ENCODE measurements at places on chromosomes 12 and 14.

DNA sequence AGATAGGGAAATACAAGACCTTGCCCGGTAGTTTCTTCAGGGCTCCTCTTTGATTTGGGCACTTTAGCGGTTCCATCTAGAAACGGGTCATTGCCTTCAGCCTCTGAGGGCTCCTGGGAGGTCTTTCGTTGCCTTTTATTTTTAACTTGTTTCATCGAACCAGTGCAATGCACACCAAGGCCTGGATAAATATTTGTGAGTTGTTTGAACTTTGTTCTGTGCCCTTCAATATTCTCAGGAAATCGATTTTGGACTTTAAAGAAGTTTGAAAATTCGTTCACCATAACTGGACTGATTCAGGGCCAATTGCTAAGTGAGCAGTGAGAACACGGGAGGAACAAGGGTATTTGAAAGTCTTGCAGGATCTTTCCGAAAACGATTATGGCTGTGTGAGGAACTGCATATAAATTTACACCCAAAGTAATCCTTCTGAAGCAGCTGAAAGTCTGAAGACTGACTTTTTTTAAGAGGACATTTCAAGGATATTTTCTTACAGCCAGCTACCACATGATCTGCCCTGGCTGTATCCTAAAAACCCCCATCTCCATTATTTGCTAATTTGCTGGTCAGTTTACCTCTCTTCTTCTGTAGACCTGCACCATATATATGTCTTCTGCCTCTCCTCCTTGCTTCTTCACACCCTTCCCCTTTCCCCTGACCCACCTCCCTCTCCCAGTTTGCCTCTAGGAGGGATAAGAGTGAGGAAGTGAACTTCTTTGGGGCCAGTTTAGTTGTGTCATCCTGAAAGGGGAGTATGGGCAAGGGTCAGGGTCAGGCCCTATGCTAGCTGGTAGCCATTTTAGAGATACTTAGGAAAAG is 8.0 kb downstream of the DUSP6 start:
- no peak for DNase-seq
- peak overlapping the region; percentile 52 for H3K27ac ChIP-seq
- H3K36me3 ChIP-seq: peaks cover 23% of the 10 kb centered on the region
- peaks cover 52% of the 10 kb centered on the region for H3K4me1 ChIP-seq
- H3K4me3 ChIP-seq: peak overlapping the region; percentile 31
- peaks cover 18% of the 10 kb centered on the region for H3K27me3 ChIP-seq

DNA sequence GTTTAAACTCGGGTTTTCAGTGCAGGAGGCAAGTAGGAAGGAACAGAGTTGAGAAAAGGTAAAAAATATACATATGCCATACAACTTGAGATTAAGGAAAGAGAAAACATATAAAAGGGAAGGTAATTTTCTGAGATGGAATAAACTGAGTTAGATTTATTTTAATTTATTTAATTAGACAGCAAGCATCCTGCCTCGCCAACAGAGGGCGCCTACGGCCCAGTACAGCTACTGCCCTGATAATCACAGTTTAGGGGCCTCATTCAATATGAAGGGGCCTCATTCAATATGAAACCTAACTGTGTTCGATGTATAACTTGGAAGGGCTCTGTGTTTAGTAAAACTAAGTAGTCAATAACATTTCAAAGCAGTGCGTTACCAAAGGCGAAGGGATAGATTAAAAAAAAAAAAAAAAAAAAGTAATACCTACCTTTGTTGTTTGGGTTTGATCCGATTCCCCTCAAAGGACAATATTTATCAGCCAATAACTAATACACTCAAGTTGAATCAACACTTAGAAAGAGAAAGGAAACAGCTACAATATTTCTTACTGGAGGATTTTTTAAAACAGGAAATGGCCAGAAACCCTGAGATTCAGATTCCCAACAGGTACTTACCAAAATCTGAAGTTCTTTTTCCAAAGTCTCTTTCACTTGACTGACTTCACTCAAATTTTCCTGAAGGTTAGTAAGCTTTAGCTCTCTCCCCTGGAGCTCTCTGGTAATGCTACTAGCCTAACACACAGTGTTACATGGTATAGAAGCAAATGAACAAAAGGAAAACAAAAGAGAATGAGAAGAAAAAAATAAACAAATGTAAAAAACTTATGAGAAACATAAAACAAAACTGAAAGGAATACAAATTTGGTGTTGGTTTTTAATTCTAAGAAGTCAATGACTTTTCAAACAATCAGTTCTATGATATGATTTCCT is 70.0 kb upstream of the VPS33A start:
- H3K4me3 ChIP-seq: no peak overlapping the region
- DNase-seq: peak; percentile 54
- H3K27me3 ChIP-seq: no peaks in the 10 kb centered on the region
- peaks cover 19% of the 10 kb centered on the region for H3K36me3 ChIP-seq

GRCh38 chr12:30457621-30458289 is 237.9 kb downstream of the IPO8 start:
- H3K4me1 ChIP-seq: no peaks in the 10 kb centered on the region
- no peak for DNase-seq
- no peaks in the 10 kb centered on the region for H3K36me3 ChIP-seq
- H3K27ac ChIP-seq: no peak overlapping the region

- no peaks in the 10 kb centered on the region for H3K36me3 ChIP-seq
- DNase-seq: no peak
- peaks cover 6% of the 10 kb centered on the region for H3K4me1 ChIP-seq
- no peak overlapping the region for H3K4me3 ChIP-seq
Measured at GRCh38 chr14:102218688-102219087, 79.0 kb downstream of the WDR20 start.

GRCh38 chr14:34895277-34895676 is 20.1 kb upstream of the BAZ1A start:
- H3K36me3 ChIP-seq: no peaks in the 10 kb centered on the region
- no peak overlapping the region for H3K4me3 ChIP-seq
- DNase-seq: no peak
- H3K27me3 ChIP-seq: no peaks in the 10 kb centered on the region
- no peak overlapping the region for H3K27ac ChIP-seq

- H3K4me1 ChIP-seq: no peaks in the 10 kb centered on the region
- no peak overlapping the region for H3K4me3 ChIP-seq
- no peak overlapping the region for H3K27ac ChIP-seq
- no peak for DNase-seq
- H3K27me3 ChIP-seq: no peaks in the 10 kb centered on the region
- H3K36me3 ChIP-seq: no peaks in the 10 kb centered on the region
Measured at GRCh38 chr14:84087986-84088531, 1441.9 kb upstream of the FLRT2 start.

GRCh38 chr12:129357233-129357632 is 504.0 kb downstream of the GLT1D1 start:
- H3K4me1 ChIP-seq: no peaks in the 10 kb centered on the region
- H3K27me3 ChIP-seq: peaks cover 7% of the 10 kb centered on the region
- DNase-seq: no peak
- H3K36me3 ChIP-seq: peaks cover 7% of the 10 kb centered on the region
- no peak overlapping the region for H3K4me3 ChIP-seq
- H3K27ac ChIP-seq: no peak overlapping the region

- DNase-seq: no peak
- peaks cover 14% of the 10 kb centered on the region for H3K36me3 ChIP-seq
- H3K27me3 ChIP-seq: no peaks in the 10 kb centered on the region
- H3K4me3 ChIP-seq: no peak overlapping the region
Measured at GRCh38 chr14:50756300-50756699, 74.7 kb downstream of the NIN start.

GRCh38 chr14:94225460-94226378 is 51.6 kb downstream of the PPP4R4 start:
- DNase-seq: no peak
- peaks cover 21% of the 10 kb centered on the region for H3K4me1 ChIP-seq
- no peaks in the 10 kb centered on the region for H3K36me3 ChIP-seq
- no peak overlapping the region for H3K4me3 ChIP-seq
- H3K27me3 ChIP-seq: no peaks in the 10 kb centered on the region

DNA sequence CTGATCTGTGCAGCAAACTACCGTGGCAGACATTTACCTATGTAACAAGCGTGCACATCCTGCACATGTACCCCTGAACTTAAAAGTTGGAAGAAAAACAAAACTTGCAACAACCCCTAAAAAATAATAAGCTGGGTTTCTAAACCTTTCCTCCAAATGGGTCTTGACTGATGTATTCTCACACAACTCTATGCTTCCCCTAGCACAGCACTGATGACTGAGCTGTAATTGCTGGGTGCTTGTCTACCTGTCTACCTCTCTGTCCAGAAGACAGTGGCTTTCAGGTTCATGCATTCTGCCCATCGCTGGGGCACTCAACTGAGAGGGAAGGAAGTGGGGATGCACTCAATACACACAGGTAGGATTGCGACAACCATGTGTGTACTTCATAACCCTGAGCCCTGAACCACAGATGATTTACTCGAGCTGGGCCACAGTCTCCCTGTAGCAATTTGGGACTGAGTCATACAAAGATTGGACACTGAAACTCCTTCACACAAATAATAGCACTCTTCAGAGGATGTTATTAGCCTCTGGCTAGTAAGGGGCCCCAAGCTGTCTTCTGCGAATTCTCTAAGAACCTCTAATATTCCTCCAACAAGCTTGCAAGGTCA is 44.8 kb upstream of the TMPO start:
- H3K36me3 ChIP-seq: no peaks in the 10 kb centered on the region
- peaks cover 7% of the 10 kb centered on the region for H3K27me3 ChIP-seq
- DNase-seq: no peak
- no peak overlapping the region for H3K27ac ChIP-seq
- peaks cover 15% of the 10 kb centered on the region for H3K4me1 ChIP-seq
- no peak overlapping the region for H3K4me3 ChIP-seq

- no peak overlapping the region for H3K27ac ChIP-seq
- H3K36me3 ChIP-seq: peaks cover 10% of the 10 kb centered on the region
- H3K4me1 ChIP-seq: peaks cover 49% of the 10 kb centered on the region
Measured at GRCh38 chr14:23569443-23570151, 2.0 kb upstream of the AP1G2 start.

GRCh38 chr14:53896726-53897125 is 59.9 kb downstream of the BMP4 start:
- H3K36me3 ChIP-seq: no peaks in the 10 kb centered on the region
- H3K27ac ChIP-seq: no peak overlapping the region
- no peak for DNase-seq
- peaks cover 2% of the 10 kb centered on the region for H3K27me3 ChIP-seq
- no peak overlapping the region for H3K4me3 ChIP-seq

GRCh38 chr12:27515671-27516070 is 8.3 kb upstream of the PPFIBP1 start:
- H3K27ac ChIP-seq: no peak overlapping the region
- no peak overlapping the region for H3K4me3 ChIP-seq
- no peak for DNase-seq
- H3K4me1 ChIP-seq: peaks cover 14% of the 10 kb centered on the region
